ENCODE measurements at places on chromosomes 4 and X. TPM values are rescaled to one million over a fixed set of nuclear protein-coding genes. Genes with fewer than 3 reads are reported as not detected.

DNA sequence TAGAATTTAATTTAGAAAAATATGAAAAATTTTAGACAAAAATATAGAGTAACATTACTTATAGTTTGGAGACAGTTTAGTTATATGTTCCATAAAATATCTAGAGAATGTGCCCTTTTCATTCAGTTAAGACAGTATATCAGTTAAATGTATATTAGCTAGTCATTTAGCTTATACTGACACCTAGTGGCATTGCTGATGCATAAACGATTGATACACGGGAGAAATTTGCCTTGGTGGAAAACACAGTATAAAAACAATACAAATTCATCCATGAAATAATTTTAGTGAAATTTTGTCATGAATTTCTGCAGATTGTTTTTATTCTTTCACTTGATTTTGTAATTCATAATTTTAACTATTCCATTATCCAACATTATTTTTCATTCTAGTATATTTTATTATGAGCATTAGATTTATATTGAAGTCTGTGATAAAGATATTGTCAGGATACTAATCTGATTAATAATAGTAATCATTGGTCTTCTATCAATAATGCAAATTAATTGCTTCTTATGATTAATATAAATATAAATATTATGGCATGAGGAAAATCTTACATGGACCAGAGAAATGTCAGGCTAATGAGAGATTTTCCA is 219.0 kb downstream of the TLL1 start:
- H3K4me3 ChIP-seq: no peak overlapping the region
- no peak for DNase-seq
- no peak overlapping the region for H3K27ac ChIP-seq
- H3K36me3 ChIP-seq: no peaks in the 10 kb centered on the region

- H3K4me3 ChIP-seq: no peak overlapping the region
- no peaks in the 10 kb centered on the region for H3K36me3 ChIP-seq
- no peaks in the 10 kb centered on the region for H3K27me3 ChIP-seq
- no peaks in the 10 kb centered on the region for H3K4me1 ChIP-seq
These were observed 17.7 kb downstream of the PPP4R3C start for GRCh38 chrX:27445438-27445837.

DNA sequence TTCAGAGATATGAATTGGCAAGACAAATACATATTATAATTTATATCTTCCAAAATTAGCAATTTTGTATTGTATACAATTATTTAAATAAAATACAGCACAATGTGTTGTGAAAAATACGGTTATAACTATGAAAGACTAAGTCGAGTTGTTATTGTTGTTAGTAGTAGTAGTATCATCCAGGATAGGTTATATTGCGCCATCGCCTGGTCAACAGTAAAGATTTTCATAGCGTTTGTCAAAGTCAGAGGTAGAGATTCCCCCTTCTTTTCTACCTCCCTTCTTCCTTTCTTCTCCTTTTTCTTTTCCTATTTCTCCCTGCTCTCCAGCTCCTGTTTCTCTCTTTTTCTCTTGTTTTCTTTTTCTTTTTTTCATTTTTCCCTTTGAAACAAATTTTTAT is 499.1 kb upstream of the EPHA5 start:
- H3K27ac ChIP-seq: no peak overlapping the region
- no peaks in the 10 kb centered on the region for H3K27me3 ChIP-seq
- H3K4me3 ChIP-seq: no peak overlapping the region
- no peaks in the 10 kb centered on the region for H3K36me3 ChIP-seq
- DNase-seq: no peak

DNA sequence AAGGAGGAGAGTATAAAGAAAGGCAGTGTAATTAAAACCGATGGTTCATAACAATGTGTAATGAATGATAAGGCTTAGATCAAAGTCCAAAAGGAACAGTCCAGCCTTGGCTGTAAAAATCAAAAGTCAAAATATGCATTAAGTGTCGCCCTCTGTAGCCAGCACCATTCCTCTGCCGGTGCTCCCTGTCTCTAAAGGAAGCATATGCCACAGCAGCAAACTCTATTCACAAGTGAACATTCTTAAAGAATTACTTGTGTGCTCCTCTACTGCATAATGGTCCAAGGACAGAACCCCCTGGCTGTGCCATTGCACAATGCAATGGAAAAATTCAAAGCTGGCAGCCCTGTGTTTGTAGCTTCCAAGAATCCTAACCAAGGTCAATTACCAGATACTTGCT is 16.3 kb upstream of the MBNL3 start:
- no peaks in the 10 kb centered on the region for H3K4me1 ChIP-seq
- no peak overlapping the region for H3K4me3 ChIP-seq
- DNase-seq: no peak
- H3K27ac ChIP-seq: no peak overlapping the region
- H3K27me3 ChIP-seq: no peaks in the 10 kb centered on the region

USP51 gene
- polyA plus RNA-seq: 0.41 TPM

GPR82 gene
- polyA plus RNA-seq: 0.25 TPM

- H3K36me3 ChIP-seq: no peaks in the 10 kb centered on the region
- no peak overlapping the region for H3K27ac ChIP-seq
- DNase-seq: no peak
- H3K27me3 ChIP-seq: no peaks in the 10 kb centered on the region
- H3K4me3 ChIP-seq: no peak overlapping the region
These were observed 335.4 kb downstream of the UNC5C start for GRCh38 chr4:95213366-95213765.

Measured in naive B cell (primary cell).